ENCODE measurements at places on chromosomes 11 and 22. TPM values are rescaled to one million over a fixed set of nuclear protein-coding genes. Genes with fewer than 3 reads are reported as not detected.

DNA sequence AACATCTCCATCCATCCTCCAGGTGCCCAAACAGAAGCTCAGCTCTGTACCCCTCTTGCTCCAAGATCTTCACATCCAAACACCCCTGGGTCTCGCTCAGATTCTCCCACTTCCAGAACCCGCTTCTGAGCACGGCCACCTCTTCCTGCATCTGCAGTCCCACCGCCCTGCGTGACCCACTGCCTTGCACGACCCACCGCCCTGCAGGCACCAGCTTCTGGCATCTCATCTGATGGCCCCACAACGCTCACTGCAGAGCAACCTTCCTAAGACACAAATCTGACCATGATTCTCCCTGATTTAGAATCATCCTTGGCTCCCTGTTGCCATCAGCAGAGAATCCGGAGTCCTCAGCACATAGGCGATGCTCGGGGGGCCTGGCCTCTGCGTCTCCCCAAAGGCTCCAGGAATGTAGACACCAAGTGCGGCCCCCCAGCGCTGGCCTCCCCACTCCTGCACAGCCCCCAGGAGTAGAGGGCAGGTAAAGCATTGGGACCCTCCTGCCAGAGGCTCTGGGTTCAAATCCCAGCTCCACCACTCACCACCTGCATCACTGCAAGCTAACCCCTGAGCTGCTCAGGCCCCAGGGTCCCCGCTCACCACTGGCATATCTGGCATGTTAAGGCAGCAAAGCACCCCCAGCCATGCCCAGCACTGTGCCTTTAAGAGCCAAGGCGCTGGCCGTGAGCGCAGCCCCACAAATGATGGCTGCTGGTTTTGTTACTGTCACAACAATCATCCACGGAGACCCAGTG lies 459.3 kb downstream of the BRD1 start:
- no peak for DNase-seq

DNA sequence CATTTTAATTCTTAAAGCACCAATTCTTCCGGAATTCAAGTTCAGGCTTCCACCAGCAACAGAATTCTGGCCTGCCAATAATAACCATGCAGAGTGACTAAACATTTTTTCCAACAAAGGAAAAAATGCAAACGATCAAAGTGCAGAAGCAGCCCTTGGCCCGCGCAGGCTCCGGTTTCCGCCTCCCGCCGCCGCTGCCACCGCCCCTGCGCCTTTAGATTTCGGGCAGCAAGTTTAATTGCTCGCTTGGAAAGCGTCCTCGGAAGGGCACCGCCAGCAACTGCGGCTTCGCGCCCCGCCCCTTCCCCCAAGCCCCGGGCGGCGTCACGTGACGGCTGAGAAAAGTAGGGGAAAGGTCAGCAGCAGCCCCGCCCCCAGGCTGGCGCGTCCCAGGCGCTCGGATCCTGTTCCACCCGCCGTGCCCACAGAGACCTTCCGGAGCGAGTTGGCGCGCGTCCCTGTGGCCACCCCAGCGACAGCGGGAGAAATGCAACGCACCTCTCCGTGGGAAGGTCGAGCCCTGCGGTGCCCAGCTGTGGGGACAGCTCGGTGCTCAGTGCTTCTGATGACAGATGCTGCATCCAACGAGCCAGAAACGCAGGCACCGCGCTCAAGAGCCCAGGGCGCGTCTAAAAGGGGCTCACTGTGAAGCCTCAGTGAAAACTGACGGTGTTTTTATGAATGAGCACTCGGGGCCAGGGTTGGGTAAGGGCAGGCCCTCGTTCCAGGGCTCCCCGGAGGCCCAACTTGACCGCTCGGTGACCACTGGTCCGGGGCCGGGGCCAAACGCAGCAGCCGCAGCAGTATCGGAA lies 2.5 kb downstream of the CPT1A start:
- peak; percentile 95 for DNase-seq

GRCh38 chr11:31968461-31969358 lies 122.2 kb upstream of the RCN1 start:
- DNase-seq: no peak

- no peak for DNase-seq
Observed at GRCh38 chr11:26847977-26848376, 126.1 kb upstream of the SLC5A12 start.

- no peak for DNase-seq
Observed at GRCh38 chr11:27356624-27357222, 6.3 kb downstream of the CCDC34 start.

- DNase-seq: no peak
Observed at GRCh38 chr11:11956006-11956405, 52.4 kb downstream of the DKK3 start.

CDHR5 gene
- total RNA-seq: not detected

GRCh38 chr11:112206071-112206470 lies 20.2 kb upstream of the PTS start:
- no peak for DNase-seq

TSPAN18 gene
- total RNA-seq: 48.3 TPM
